NCI-H774 (cell line): ENCODE measurements at places on chromosomes 7 and 10.
A peak's percentile ranks its signal among the peaks of the same experiment; 100 is the strongest.

DNA sequence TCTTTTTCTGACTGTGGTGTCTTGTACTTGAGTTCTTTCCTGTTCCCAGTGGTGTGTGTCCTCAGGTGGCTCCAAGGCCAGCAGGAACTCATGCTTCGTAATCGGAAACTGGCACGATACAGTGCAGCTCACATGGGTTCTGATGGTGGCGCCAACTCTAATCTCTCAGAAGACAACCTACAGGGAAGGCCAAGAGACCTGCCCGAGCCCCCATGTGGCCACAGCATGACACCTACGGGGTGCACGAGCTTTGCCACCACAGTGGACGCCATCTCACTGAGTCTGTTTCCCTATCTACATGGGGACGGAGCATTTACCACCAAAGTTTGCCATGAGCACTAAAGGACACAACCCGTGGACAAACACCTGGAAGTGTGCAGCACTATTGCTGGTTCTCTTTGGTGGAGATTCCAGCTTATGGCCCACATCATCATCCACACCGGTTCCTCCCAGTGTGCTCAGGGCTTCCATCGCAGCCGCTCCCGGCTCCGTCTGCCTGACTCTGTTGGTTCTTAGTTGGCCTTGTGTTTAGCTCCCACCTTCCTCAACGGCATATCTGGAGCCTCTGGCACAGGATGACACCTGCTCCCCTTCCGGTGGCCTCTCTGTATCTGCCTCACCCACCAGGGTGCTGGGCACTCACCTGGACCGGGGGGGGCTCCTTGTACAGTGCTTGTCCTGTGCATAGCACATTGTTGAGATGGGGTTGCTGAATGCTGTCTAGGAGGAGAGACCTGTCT lies 586.6 kb upstream of the MKI67 start:
- no peak for DNase-seq

- no peak for DNase-seq
Observed at GRCh38 chr7:159263430-159263829, 118.8 kb upstream of the VIPR2 start.

GRCh38 chr10:94213980-94214379 lies 148.8 kb downstream of the NOC3L start:
- DNase-seq: no peak

GRCh38 chr10:114401195-114401791 lies 3.0 kb downstream of the AFAP1L2 start:
- DNase-seq: no peak

- peak; percentile 39 for DNase-seq
Observed at GRCh38 chr7:7895754-7896153, 72.8 kb upstream of the GLCCI1 start.

DNA sequence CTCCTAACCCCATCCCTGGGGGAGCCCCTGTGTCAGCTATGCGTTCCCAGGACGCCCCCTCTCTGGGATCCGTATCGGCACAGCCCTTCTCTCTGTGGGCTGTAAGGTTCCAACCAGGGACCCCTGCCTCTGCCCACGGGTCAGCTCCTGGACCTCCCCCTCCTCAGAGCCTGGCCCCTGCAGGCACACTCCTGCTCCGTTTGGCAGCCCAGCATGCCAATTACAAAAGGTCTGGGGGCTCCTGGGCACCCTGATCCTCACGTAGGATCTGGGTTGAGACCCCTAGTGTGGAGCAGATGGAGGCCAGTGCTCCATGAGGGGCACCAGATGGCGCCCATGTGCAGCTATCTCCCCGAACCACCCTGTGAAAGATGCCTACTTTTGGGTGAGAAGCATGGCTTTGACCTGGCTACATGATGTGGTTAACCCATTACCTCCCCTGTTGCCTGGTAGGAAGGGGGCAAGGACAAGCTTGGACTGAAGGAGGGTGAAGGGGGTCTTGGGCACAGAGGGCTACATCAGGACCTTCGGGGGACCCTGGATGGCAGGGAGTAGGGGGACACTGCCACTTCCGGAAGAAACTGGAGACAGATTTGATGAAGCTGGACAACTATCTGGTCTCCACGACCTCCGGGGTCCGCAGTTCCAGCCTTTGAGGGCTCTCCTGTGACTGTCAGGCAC lies 9.0 kb downstream of the TACR2 start:
- peak; percentile 10 for DNase-seq

GRCh38 chr10:96646751-96647166 lies 59.9 kb upstream of the TM9SF3 start:
- DNase-seq: no peak

DNA sequence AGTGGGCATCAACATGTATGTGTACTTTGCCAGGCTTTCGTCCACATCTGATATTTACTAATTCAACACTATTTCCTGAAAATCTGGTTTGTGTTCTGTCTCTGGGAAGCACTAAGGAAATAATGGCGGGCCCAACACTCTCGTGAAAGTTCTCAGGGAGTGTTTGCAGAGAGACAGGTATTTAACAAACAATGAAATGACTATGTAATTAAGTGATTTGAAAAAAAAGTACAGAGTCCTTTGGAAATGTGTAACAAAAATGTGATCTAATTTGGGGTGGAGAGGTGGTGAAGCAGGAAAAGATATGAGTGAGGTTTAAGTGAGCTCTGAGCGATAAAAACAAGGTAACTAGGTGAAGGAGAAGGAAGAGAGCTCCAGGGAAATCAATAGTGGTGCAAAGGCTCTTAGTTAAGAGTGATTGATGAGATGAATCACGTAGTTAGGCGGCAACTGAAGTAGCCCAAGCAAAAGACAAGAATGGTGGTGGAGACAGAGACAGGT lies 95.3 kb upstream of the DNAJB12 start:
- DNase-seq: peak; percentile 40

- DNase-seq: peak; percentile 61
Observed at GRCh38 chr7:78125884-78126283, 327.3 kb downstream of the PHTF2 start.

DNA sequence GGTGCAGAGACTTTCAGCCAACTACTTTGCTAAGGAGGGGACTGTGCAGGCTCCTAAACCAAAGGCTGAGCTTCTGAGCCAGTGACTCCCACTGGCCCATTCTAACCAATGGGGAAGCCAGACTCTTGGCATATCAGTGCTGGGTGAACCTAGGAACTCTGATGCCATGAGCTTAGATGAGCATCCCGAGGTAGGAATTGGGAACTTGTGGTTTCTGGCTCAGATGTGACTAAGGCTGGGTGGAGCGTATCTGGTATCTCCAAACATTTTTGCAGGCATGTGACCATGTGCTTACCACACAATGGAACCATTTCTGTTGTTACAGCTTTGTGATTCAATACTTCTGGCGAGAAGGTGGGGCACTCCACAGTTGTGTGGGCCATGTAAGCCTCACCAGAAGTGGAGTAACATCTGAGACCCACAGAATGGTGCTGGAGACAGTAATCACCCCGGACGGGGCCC lies 2.5 kb upstream of the AVPI1 start:
- DNase-seq: no peak

DNA sequence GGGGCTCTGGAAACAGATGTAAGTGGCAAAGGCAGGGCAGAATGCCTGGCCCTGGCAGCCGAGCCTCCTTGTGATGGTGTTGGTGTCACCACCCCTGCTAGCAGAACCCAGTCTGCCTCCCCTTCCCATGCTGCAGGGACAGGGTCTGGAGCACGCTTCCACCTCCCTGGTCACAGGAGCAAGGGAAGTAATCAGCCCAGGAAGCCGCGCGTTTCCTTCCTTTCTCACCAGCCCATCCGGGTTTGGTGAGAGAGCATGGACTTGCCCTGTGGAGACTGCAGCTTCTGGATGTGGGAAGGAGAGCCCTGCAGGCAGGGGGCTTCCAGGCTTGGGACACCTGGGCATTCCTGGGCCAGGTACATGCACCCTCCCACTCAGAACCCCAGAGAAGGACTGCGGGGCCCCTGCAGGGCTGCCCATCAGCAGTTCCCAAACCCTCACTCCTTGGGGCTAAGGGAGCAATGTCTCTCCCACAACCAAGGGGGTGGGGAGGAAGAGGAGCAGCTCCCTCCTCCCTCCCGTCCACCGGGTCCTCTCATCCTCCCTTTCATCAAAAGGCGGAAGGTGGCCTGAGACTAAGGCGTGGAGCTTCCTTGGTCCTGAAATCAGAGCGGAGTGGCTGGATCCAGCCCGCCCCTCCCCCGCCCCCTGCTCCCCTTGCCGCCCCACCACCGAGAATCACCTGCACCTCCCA lies 1.8 kb downstream of the MMRN2 start:
- DNase-seq: no peak

- no peak for DNase-seq
Observed at GRCh38 chr10:100100651-100101184, 19.0 kb upstream of the CPN1 start.

GRCh38 chr7:145169908-145170307 lies 334.1 kb upstream of the TPK1 start:
- DNase-seq: peak; percentile 37

GRCh38 chr7:47757921-47758411 lies 176.1 kb upstream of the TNS3 start:
- no peak for DNase-seq

DNA sequence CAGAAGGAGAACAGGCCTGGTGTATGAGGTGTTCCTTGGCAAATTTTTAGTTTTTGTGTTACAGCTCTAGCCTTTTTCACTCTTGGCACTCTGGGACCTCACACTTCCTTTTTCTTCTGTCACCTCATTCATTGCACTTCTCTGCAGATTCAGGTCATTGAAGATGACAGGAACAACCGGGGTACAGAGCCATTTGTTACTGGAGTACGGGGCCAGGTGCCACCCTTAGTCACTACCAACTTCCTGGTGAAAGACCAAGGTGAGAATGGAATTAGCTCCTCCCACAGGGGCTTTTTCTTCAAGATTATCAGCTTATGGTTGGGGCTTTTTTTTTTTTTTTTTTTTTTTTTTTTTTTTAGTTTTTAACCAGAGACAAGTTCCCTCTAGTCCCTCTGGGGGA lies 18.5 kb upstream of the CHCHD1 start:
- DNase-seq: no peak

DNA sequence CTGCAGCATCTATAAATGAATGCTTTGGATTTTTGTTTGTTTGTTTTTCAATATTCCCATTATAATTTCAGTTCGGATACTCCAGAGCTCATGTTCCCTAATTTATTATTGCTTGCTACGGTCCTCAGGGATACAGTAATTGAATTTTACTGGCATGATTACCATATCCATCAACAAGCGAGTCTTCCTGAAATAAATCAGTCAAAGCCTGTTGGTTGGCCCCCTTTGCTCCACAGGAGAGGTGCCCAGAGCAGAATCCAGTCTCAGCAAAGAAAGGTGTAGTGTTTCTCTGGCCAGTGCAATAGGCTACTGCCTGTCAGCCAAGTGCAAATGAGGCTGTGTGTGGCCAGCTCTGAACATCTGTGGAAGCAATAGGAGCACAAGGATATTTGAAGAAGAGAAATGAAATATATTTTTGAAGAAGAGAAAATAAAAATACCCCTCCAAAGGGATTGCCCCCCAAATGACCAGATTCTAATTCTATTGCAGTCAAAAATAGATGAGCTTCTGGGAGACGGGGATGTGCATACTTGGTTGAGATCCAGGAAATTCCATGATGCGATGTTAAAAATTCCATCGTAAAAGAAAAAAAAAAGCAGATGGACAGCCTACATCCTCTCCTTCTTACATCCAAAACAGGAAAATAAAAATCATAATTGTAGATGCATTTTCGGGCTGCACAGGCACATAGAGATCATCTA lies 18.1 kb downstream of the TRIL start:
- DNase-seq: no peak

DNA sequence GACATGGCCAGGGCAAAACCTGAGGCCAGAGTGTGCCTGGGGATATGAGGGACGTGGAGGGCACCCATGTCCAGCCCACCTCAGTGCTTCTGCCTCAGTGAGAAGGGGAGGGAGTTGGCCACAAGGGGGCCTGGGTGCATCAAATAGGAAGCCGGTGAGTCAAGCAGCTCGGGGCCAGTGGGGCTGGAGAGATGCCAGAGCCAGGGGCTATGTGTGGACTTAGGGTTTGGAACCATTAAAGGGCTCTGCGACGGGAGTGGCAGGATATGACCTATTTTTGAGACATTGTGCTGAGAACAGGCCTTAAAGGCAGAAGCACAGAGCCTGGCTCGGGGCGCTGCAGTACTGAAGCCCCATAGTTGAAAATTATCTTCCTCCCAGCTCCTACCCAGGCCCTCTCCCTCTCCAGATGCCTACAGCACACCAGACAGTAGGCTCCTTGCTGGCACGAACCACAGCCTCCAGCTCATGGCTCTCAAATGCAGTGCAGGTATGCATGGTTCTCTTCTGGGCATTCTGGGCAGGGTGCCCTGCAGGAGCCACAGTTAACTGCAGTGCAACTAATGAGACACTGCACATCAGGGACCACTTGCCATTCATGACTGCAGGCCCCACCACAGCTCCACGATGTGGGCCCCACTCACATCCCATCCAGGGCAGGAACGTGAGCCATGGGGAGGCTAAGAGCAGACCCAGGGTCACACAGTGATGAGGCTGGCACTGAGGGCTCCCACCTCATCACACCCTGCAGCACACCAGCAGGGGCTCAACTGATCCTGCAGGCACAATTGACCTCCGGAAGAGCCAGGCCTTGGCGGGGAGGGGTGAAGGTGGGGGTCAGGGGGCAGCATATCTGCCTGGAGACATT lies 7.2 kb upstream of the PGAM2 start:
- no peak for DNase-seq

DNA sequence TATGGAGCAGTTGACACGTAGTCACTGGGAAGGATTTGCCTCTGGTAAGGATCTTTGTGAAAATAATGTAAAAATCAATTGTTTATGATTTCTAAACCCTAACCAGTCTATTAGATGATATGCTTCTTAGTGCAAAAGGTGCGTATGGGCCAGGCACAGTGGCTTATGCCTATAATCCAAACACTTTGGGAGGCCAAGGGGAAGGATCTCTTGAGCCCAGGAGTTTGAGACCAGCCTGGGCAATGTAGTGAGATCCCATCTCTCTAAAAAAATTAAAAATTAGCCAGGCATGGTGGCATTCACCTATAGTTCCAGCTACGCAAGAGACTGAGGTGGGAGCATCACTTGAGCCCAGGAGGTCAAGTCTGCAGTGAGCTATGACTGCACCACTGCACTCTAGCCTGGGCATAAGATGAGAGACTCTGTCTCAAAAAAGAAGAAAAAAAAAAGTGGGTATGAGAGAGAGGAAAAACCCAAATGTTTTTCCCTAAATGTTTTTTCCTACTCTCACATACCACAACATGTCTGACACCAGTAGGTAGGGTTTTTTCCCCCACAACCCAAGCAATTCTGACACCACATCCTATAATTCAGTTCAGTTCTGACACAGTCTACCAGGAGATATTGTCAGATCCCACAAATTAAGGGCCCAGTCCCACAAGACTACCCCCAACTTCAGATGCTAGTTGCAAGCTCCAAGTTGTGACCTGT lies 36.5 kb downstream of the DNAJC9 start:
- no peak for DNase-seq

DNA sequence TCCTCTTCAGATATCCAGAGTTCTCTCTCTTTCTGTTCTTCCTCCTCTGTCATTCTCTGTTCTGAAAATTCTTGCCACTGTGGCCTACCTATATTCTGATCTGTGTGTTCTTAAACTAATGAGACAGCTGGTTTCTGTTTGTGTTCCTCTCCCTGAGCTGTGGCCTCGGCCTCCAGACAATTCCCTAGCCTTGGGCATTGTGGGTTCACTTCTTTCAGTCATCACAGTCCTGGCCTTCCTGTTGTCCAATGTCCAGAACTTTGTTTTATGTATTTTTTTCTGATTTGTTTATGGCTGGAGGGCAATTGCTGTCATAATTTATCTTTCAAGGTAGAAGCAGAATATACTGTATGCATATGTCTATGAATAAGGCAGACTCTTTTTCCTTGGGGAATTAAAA lies 173.2 kb upstream of the MTPN start:
- DNase-seq: no peak
